Mesenchymal stem cell (in vitro differentiated cells and primary cell): ENCODE measurements at places on chromosomes 12 and 14.

DNA sequence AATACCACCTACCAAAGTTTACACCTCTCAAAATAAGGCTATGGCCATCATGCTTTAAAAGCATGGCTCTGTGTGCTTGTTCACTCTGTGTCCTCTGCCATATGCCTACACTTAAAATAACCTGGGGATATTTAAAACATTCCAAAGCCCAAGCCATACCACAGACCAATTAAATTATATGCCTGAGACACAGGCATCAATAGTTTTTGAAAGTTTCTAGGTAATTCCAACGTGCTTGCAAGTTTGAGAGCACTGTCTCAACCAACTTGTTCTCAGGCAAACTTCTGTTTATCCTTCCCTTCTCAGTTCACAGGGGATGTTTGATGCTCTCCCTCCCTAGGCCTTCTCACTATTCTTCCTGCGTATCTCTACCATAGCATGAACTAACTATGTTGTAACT is 3.4 kb upstream of the FRMD6 start:
- H3K4me3 ChIP-seq: no peak overlapping the region
- H3K27me3 ChIP-seq: no peaks in the 10 kb centered on the region
- peaks cover 23% of the 10 kb centered on the region for H3K36me3 ChIP-seq
- peak overlapping the region; percentile 51 for H3K27ac ChIP-seq

GRCh38 chr14:30223385-30223785 is 295.7 kb upstream of the PRKD1 start:
- H3K36me3 ChIP-seq: no peaks in the 10 kb centered on the region
- DNase-seq: peak; percentile 86
- H3K4me3 ChIP-seq: no peak overlapping the region
- peaks cover 2% of the 10 kb centered on the region for H3K4me1 ChIP-seq

DNA sequence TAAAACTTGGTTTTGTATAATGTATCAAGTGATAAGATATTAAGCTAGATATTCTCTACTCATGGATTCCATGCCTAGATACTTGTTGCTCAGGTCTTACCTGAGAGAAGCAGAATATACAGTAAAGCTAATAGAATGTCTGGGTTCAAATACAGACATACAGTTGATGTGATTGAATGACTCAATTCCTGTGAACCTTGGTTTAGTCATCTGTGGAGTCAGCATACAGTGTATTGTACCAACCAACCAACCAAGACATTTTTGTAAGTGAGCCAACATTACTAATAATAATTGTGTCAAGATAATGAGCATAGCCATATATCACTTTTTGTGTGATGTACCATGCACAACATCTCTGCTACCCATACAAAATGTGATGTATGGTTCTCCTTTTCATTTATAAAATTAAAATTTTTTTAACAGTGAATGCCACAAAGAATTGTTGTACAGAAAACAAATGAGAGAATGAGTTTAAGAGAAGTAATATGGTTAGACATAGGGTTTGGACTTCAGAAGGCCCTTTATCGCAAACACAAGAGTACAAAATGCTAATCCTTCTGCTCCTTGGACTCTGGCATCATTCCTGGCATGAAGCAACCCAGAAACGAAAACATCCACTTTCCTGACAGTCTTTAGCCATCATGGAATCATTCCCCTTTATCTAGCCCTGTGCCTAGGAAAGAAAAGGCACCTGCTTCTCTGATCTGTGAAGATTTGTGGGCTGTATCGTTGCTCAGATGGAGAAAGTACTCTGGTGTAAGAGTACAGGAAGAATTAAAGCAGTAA is 977.2 kb upstream of the USP15 start:
- H3K4me1 ChIP-seq: no peaks in the 10 kb centered on the region
- H3K4me3 ChIP-seq: no peak overlapping the region
- no peaks in the 10 kb centered on the region for H3K36me3 ChIP-seq
- no peaks in the 10 kb centered on the region for H3K27me3 ChIP-seq

GRCh38 chr12:51759175-51759574 is 89.3 kb downstream of the FIGNL2 start:
- no peaks in the 10 kb centered on the region for H3K4me1 ChIP-seq
- no peak overlapping the region for H3K4me3 ChIP-seq
- DNase-seq: peak; percentile 20
- no peak overlapping the region for H3K27ac ChIP-seq
- H3K27me3 ChIP-seq: peaks cover 6% of the 10 kb centered on the region

GRCh38 chr12:66668311-66668710 is 10.6 kb downstream of the GRIP1 start:
- no peaks in the 10 kb centered on the region for H3K4me1 ChIP-seq
- H3K27me3 ChIP-seq: no peaks in the 10 kb centered on the region
- DNase-seq: no peak
- H3K36me3 ChIP-seq: no peaks in the 10 kb centered on the region
- no peak overlapping the region for H3K27ac ChIP-seq

GRCh38 chr14:38150075-38150474 is 57.6 kb upstream of the SSTR1 start:
- H3K27me3 ChIP-seq: no peaks in the 10 kb centered on the region
- no peaks in the 10 kb centered on the region for H3K36me3 ChIP-seq
- no peaks in the 10 kb centered on the region for H3K4me1 ChIP-seq
- no peak for DNase-seq

GRCh38 chr12:70724444-70724843 is 87.2 kb upstream of the PTPRB start:
- no peak overlapping the region for H3K4me3 ChIP-seq
- DNase-seq: peak; percentile 2
- no peaks in the 10 kb centered on the region for H3K27me3 ChIP-seq
- H3K36me3 ChIP-seq: no peaks in the 10 kb centered on the region
- H3K27ac ChIP-seq: no peak overlapping the region

DNA sequence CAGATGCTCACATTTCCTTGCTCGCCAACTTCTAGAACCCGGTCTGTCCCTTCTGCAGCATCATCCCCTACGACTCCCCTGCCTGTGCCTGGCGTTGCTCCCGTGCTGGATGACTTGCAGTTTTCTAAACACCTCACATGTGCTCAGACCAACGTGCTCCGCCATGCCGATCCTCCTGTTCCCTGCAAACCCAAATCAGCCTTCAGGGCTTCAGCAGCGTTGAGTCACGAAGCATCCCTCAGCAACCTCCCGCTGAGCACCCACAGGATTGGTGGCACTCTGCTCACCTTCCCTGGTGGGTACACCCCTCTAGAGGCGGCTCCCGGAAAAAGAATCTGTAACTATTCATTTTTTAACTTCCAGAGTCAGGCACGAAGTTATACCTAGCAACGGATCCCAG is 2.8 kb upstream of the PIWIL1 start:
- no peak overlapping the region for H3K4me3 ChIP-seq
- peaks cover 2% of the 10 kb centered on the region for H3K4me1 ChIP-seq
- no peaks in the 10 kb centered on the region for H3K36me3 ChIP-seq
- DNase-seq: no peak
- no peaks in the 10 kb centered on the region for H3K27me3 ChIP-seq
- no peak overlapping the region for H3K27ac ChIP-seq

DNA sequence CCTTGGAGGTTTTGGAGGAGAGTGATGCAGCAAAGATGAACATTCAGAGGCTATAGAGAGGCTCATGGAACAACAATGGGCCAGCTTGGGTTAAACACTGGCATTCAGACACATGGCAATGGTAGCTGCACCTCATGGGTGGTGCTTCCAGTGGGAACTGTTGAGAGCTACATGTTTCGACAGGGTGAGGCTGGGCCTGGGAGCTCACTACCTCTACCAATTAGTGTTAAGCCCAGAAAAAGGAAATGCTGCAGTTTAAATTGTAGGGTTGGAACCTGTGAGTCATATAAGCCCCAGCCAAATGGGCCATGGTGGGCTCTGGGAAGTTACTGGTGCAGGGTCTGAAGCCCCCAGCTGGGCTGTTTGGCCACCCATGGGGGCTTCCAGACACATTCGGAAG is 279.7 kb downstream of the ZFP36L1 start:
- no peaks in the 10 kb centered on the region for H3K27me3 ChIP-seq
- H3K27ac ChIP-seq: no peak overlapping the region
- no peak for DNase-seq

GRCh38 chr14:45838597-45838996 is 585.6 kb upstream of the MIS18BP1 start:
- no peaks in the 10 kb centered on the region for H3K36me3 ChIP-seq
- no peaks in the 10 kb centered on the region for H3K27me3 ChIP-seq
- peak; percentile 7 for DNase-seq
- H3K27ac ChIP-seq: no peak overlapping the region

- no peak overlapping the region for H3K4me3 ChIP-seq
- no peaks in the 10 kb centered on the region for H3K27me3 ChIP-seq
- no peak overlapping the region for H3K27ac ChIP-seq
- H3K36me3 ChIP-seq: peaks cover 3% of the 10 kb centered on the region
Observed at GRCh38 chr14:72679536-72680151, 214.3 kb downstream of the DPF3 start.

DNA sequence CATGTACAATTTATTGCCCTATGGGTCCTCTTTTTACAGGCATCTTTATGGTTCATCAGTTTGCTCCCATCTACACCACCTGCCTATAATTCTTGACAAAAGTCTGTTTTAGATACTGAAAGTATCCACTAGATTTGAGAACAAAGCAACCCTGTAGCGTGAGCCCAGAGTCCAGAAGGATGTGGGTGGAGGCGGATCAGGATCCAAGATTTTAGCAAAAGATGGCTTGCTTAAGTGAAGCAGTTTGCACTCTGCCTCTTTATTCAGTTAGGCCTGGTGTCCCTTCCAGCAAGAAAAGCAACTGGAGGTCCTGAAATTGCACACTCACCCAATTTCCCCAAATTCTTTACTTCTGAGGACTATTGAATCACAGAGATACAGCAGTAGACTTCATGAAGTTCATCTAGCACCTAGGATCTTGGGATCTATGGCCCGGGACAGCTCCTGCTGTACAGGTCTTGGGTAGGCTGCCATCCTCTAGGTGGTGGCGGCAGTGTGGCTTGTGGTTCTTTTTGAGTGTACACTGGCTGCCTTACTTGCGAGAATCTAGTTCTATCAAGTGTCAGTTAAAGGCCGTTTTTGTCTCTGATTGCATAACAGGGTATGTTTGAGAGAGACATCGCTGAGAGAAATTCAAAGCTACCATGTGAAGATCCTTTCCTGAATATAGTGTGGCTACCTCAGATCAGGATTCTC is 873.2 kb downstream of the NRXN3 start:
- DNase-seq: no peak
- H3K36me3 ChIP-seq: no peaks in the 10 kb centered on the region
- H3K4me3 ChIP-seq: no peak overlapping the region
- no peaks in the 10 kb centered on the region for H3K27me3 ChIP-seq
- H3K4me1 ChIP-seq: peaks cover 2% of the 10 kb centered on the region

DNA sequence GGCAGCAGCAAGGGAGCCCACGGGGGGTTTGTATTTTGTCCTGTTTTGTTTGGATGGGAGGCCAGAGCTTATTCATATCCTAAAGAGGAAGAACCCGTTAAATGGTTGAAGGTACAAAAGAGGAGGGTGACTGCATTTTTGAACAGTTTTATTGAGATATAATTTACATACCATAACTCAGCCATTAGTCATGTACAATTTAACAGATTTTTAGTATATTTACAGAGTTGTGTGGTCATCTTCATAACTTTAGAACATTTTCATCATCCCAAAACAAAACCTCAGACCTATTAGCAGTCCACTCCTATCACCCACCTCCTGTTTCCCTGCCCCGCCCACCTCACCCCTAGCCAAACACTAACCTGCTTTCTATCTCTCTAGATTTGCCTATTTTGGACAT is 12.6 kb downstream of the NRDE2 start:
- H3K4me3 ChIP-seq: no peak overlapping the region
- no peaks in the 10 kb centered on the region for H3K27me3 ChIP-seq
- no peak overlapping the region for H3K27ac ChIP-seq
- DNase-seq: no peak
- no peaks in the 10 kb centered on the region for H3K4me1 ChIP-seq

DNA sequence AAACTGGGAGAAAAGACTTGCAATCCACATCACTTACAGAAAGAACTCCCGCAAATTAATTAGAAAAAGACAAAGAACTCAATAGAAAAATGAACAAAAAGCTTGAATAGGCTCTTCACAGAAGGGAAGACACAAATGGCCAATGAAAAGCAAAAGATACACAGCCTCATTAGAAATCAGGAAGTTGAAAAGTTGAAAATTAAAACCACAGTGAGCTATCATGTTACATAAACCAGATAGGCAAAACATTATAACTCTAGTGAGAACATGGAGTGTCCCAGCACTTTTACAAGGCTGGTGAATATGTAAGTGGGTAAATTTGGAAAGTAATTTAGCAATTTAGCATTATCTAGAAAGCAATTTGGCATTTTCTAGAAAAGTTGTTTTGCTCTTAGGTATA is 158.4 kb upstream of the RASSF8 start:
- no peak overlapping the region for H3K27ac ChIP-seq
- H3K36me3 ChIP-seq: no peaks in the 10 kb centered on the region
- no peaks in the 10 kb centered on the region for H3K4me1 ChIP-seq
- H3K27me3 ChIP-seq: no peaks in the 10 kb centered on the region
- H3K4me3 ChIP-seq: no peak overlapping the region

GRCh38 chr12:54294152-54294952 is 6.5 kb downstream of the NFE2 start:
- H3K27me3 ChIP-seq: peaks cover 8% of the 10 kb centered on the region
- DNase-seq: no peak
- no peaks in the 10 kb centered on the region for H3K4me1 ChIP-seq
- no peak overlapping the region for H3K27ac ChIP-seq
- no peak overlapping the region for H3K4me3 ChIP-seq
- no peaks in the 10 kb centered on the region for H3K36me3 ChIP-seq

GRCh38 chr14:75519826-75520728 is 2.2 kb upstream of the BATF start:
- no peak overlapping the region for H3K4me3 ChIP-seq
- DNase-seq: peak; percentile 53
- no peaks in the 10 kb centered on the region for H3K4me1 ChIP-seq
- no peaks in the 10 kb centered on the region for H3K36me3 ChIP-seq

DNA sequence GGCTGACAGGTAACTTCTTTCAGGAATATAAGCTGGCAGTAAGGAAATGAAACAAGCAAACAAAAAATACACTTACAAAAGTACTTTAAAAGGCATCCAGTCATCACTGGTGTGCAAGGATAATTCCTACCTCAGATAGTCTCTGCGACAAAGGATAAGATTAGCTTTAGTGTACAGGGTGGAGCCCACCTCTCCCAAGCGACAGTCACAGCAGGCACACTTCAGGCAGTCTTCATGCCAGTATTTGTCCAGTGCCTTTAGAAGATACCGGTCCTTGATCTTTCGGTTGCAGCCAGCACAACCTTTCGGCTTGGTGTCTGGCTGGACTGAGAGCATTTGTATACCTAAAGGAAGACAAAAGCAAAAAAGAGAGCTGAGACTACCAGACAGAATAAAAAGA is 5.4 kb downstream of the LMO3 start:
- no peaks in the 10 kb centered on the region for H3K27me3 ChIP-seq
- H3K4me1 ChIP-seq: peaks cover 4% of the 10 kb centered on the region
- H3K36me3 ChIP-seq: no peaks in the 10 kb centered on the region
- H3K27ac ChIP-seq: no peak overlapping the region

DNA sequence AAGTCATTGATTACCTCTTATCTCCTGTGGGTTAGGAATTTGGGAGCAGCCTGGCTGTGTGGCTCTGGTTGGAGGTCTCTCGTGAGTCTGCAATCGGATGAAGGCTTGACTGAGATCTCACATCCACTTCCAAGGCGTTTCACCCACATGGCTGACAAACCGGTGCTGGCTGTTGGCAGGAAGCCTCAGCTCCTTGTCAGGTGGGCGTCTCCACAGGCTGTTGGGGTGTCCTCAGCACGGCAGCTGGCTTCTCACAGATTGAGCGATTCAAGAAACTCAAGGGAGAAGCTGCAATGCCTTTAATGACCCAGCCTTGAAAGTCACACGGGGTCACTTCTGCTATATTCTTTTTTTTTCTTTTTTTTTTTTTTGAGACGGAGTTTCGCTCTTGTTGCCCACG is 28.6 kb upstream of the CORO1C start:
- H3K4me1 ChIP-seq: no peaks in the 10 kb centered on the region
- H3K4me3 ChIP-seq: no peak overlapping the region
